ENCODE measurements at places on chromosomes 13 and 19.
A peak's percentile ranks its signal among the peaks of the same experiment; 100 is the strongest.

DNA sequence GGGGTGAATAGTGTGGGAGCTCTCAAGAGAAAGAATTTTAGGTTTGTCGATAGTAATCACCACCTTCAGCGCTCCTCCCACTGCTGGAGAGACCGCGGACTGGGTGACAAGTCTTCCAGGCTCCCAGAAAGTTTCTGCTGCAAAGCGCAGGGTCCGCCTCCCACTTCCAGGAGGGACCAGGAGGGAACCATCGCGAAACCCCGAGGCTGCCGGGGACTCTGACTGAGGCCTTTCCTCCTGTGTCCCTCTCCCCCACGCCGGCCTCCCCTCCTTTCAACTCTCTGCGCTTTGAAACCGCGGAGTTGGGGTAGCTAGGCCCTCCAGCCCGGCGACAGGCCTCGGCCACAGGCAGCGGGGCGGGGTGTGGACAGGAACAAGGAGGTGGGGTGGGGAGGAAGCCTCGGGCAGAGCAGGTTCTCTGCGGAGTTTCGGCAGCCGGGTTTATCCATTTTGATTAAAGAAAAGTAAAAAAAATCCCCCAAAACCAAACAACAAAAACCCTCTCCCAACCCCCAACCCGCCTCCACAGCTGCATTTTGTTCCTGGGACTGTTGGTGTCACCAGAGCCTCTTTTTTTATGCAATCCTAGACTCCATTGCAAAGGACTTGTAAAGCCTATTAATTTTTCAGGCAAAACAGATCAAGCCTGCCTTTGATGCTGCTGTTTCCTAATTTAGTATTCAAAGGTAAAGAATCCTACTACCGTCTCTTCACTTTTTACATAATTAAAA lies 157.2 kb downstream of the TM9SF2 start:
- DNase-seq = peak; percentile 19

DNA sequence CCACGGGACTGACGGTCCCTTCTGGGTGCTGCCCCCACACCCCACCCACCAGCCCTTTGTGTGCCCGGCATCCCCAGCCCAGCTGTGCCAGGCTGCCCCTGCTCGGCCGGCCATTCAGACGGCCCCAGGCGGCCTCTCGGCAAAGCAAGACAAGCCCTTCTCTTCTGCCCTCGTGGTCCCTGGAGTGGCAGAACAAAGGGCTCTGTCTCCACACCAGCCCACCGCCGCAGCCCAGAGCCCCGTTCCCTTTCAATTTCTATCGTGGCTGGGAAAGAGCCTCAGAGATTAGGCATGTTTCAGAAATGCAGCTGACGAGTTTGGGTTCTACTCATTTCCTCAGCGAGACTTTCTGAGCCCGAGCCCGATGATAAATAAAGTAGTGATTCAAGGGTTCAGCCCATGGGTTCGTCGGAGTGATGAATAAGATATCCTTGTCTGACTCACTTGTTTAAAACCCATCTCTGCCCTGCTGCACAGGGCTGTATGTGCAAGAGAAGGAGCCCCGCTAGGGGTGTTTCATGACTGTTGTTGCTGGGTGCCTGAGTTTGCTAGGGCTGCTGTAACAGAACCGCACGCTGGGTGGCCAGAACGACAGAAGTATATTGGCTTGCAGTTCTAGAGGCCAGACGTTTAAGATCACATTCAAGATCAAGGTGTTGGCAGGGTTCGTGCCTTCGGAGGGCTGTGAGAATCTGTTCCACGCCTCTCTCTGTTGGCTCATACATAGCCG lies 4.3 kb downstream of the MYO9B start:
- peak; percentile 87 for DNase-seq

GRCh38 chr19:18991006-18991405 lies 42.3 kb downstream of the SUGP2 start:
- no peak for DNase-seq

DNA sequence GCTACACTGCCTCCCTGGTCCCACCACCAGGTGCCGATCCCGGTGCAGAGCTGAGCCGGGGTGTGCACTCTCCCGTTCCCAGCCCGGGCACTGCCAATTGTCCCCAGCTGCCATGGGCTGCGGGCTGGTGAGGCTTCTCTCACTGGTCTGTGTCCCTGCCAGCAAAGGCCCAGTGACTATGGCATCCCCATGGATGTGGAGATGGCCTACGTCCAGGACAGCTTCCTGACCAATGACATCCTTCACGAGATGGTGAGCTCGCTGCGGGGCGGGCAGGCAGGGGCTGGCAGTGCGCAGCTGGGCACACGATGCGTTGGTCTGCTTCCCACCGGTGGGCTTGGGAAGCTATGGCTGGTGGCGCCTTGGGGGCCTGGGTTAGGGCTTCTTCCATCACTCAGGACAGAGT lies 14.6 kb downstream of the MPND start:
- DNase-seq = no peak
